ENCODE measurements at places on chromosomes 1 and 21.

- DNase-seq, result no peak
- H3K27ac ChIP-seq, result no peak overlapping the region
- peaks cover 9% of the 10 kb centered on the region for H3K27me3 ChIP-seq
- no peak overlapping the region for H3K4me3 ChIP-seq
Observed at GRCh38 chr1:112767646-112768045, 52.5 kb upstream of the PPM1J start.

- H3K27ac ChIP-seq, result no peak overlapping the region
- H3K4me1 ChIP-seq, result no peaks in the 10 kb centered on the region
- no peak overlapping the region for H3K4me3 ChIP-seq
Observed at GRCh38 chr1:24652382-24652781, 9.3 kb downstream of the SRRM1 start.

GRCh38 chr1:208217781-208218180 is 26.4 kb downstream of the PLXNA2 start:
- H3K27me3 ChIP-seq, result no peaks in the 10 kb centered on the region
- peaks cover 30% of the 10 kb centered on the region for H3K4me1 ChIP-seq
- no peak overlapping the region for H3K4me3 ChIP-seq
- no peak overlapping the region for H3K27ac ChIP-seq
- H3K36me3 ChIP-seq, result no peaks in the 10 kb centered on the region
- DNase-seq, result no peak

DNA sequence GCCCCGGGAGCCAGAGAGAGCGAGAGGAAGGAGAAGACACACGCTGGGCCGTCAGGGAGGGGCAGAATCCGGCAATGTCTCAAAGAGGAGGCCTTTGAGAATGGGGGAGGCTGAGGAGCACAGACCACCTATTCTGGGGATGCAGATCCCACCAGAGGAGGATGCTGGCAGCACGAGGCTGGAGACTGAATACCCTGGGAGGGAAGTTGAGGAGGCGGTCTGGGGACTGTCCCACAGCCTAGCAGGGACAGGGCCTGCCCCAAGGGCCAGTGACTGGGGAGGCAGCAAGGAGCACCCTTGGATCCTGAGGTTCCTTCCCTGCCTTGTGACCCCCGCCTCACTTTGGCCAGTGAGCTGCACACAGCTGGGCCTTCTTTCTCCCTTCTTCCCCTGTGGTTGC is 49.2 kb downstream of the SLC37A1 start:
- H3K27ac ChIP-seq, result no peak overlapping the region
- no peaks in the 10 kb centered on the region for H3K27me3 ChIP-seq
- no peaks in the 10 kb centered on the region for H3K4me1 ChIP-seq
- no peaks in the 10 kb centered on the region for H3K36me3 ChIP-seq

DNA sequence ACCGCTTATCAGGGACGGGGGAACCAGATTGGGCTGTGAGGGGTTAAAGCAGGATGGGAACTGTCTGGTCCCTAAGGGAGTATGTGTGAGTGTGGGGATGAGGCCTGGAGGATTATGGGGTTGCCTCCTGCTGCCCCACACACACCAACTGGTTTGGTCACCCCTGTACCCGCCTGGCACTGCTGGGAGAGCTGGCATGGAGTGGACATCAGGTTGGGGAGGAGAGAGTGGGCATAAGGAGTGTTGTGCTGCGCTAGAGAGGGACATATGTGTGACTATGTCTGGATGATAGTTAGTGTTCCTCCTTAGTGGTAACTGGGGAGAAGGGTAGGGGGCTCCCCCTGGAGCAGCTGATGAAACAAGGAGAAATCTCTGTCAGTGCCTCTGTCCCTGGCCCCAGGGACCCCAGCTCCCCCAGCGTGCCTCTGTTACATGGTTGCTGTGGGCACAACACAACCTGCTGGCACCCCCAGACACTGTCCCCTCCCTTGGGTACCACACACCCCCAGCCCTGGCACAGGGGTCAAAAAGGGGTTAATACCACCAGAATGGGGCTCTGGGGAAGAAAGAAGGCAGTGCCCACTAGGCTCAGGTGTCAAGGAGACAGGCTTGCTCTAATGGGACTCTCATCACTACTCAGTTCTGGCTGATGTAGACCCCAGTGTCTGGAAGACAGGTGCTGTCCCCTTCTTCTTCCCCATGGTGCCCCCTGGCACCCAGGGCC is 1.9 kb downstream of the ZBTB7B start:
- peak overlapping the region; percentile 58 for H3K27ac ChIP-seq
- H3K27me3 ChIP-seq, result no peaks in the 10 kb centered on the region
- H3K4me1 ChIP-seq, result peaks cover 34% of the 10 kb centered on the region
- DNase-seq, result peak; percentile 59

DNA sequence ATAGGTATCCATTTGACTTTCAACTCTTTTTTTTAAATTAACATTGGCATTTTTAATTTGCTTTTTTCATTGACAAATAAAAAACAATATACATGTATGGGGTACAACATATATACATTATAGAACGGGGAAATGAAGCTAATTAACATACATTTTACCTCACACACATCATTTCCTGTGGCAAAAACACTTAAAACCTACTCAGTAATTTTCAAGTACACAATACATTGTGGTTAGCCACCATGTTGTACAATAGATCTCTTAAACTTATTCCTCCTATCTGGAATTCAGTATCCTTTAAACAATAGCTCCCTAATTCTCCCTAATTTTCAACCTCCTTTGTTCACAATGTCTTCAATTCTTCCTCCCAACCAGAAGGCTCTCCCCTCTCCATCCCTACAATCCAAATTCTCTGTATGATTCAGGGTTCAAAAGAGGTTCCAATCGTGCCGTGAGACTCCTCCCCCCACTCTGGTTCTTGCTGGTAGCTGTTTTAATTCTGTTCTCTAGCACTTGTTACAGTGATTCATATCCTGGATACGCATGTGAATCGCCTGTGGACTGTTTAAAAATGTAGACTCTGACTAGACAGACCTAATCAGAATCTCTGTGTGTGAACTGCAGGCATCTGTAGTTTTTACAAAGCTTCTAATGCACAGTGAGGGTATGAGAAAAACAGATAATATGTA is 87.6 kb upstream of the DUSP10 start:
- no peak overlapping the region for H3K4me3 ChIP-seq
- H3K36me3 ChIP-seq, result no peaks in the 10 kb centered on the region
- H3K27me3 ChIP-seq, result no peaks in the 10 kb centered on the region
- H3K27ac ChIP-seq, result peak overlapping the region; percentile 90
- peaks cover 25% of the 10 kb centered on the region for H3K4me1 ChIP-seq
- peak; percentile 92 for DNase-seq

GRCh38 chr1:172699111-172699510 is 40.2 kb downstream of the FASLG start:
- H3K36me3 ChIP-seq, result no peaks in the 10 kb centered on the region
- DNase-seq, result no peak
- H3K27ac ChIP-seq, result no peak overlapping the region
- no peaks in the 10 kb centered on the region for H3K27me3 ChIP-seq

DNA sequence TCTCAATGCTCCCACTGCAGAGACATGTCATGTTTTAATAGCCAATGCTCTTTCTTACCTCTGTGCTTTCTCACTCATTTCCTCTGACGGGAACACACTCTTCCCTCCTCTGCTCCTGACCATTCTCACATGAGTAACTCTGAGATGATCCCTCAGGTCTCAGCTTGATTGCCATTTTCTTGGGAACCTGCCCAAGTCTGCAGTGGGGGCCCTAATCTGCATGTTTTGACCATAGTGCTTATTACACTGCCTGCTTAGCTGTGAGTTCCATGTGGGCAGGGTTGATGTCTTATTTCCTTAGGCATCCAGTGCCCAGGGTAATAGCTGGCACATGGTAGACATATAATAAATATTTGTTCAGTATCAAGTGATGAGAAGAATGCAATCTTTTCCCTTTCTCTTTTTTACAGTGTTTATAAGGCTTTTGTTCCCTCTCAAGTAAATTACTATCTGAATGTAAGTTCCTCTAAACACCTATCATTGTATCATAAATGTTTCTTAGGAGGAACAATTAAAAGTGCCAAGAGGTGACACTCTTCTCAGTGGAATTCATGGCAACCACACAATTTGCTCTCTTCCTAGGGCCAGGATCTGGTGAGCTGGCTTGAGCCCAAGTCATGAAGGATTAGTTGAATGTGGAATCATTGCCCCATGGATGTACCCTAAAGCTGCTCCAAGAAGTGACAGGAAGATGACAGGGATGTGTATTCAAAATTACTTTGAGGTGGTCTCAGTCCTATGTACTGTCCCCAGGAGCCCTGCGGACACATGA is 485.4 kb upstream of the USP24 start:
- peak overlapping the region; percentile 65 for H3K27ac ChIP-seq
- DNase-seq, result peak; percentile 45
- no peaks in the 10 kb centered on the region for H3K27me3 ChIP-seq
- peaks cover 34% of the 10 kb centered on the region for H3K4me1 ChIP-seq
- no peak overlapping the region for H3K4me3 ChIP-seq

DNA sequence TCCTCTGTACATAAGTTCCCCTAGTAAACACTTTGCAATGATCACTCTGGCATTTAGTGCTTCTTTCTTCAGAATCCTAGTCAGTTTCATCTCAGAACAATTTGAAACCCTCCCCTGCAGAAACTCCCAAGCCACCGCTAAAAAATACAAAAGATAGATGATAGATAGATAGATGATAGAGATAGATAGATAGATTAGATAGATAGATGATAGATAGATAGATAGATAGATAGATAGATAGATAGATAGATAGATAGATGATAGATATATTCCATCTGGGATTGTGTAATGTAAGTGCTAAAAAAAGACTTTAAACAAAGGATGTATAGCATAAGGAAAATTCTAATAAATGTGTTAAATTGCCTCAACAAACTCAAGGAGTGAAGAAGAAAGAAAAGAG is 212.6 kb upstream of the POGK start:
- H3K27ac ChIP-seq, result no peak overlapping the region
- H3K36me3 ChIP-seq, result no peaks in the 10 kb centered on the region
- H3K4me1 ChIP-seq, result no peaks in the 10 kb centered on the region
- no peak overlapping the region for H3K4me3 ChIP-seq

GRCh38 chr1:174742805-174743653 is 256.7 kb upstream of the CACYBP start:
- H3K27ac ChIP-seq, result no peak overlapping the region
- no peaks in the 10 kb centered on the region for H3K36me3 ChIP-seq
- no peak for DNase-seq
- H3K4me1 ChIP-seq, result peaks cover 5% of the 10 kb centered on the region
- no peak overlapping the region for H3K4me3 ChIP-seq

- H3K4me3 ChIP-seq, result no peak overlapping the region
- H3K36me3 ChIP-seq, result no peaks in the 10 kb centered on the region
- no peak for DNase-seq
- H3K27ac ChIP-seq, result no peak overlapping the region
Observed at GRCh38 chr1:245453541-245453940, 298.8 kb downstream of the KIF26B start.

- peak overlapping the region; percentile 83 for H3K27ac ChIP-seq
- H3K27me3 ChIP-seq, result no peaks in the 10 kb centered on the region
- peak; percentile 84 for DNase-seq
- H3K4me3 ChIP-seq, result no peak overlapping the region
- H3K4me1 ChIP-seq, result peaks cover 50% of the 10 kb centered on the region
Observed at GRCh38 chr1:20601129-20601825, 12.4 kb downstream of the CDA start.

GRCh38 chr21:33015756-33016155 is 10.0 kb upstream of the OLIG2 start:
- no peak for DNase-seq
- no peaks in the 10 kb centered on the region for H3K36me3 ChIP-seq
- H3K27me3 ChIP-seq, result peaks cover 45% of the 10 kb centered on the region
- H3K4me1 ChIP-seq, result no peaks in the 10 kb centered on the region

- H3K4me1 ChIP-seq, result no peaks in the 10 kb centered on the region
- no peak for DNase-seq
- H3K27me3 ChIP-seq, result no peaks in the 10 kb centered on the region
- no peak overlapping the region for H3K4me3 ChIP-seq
Observed at GRCh38 chr1:81032374-81032773, 768.4 kb upstream of the ADGRL2 start.

- H3K27ac ChIP-seq, result no peak overlapping the region
- H3K36me3 ChIP-seq, result no peaks in the 10 kb centered on the region
- H3K27me3 ChIP-seq, result no peaks in the 10 kb centered on the region
- DNase-seq, result no peak
- no peak overlapping the region for H3K4me3 ChIP-seq
Observed at GRCh38 chr1:18580691-18581419, 49.8 kb upstream of the PAX7 start.

DNA sequence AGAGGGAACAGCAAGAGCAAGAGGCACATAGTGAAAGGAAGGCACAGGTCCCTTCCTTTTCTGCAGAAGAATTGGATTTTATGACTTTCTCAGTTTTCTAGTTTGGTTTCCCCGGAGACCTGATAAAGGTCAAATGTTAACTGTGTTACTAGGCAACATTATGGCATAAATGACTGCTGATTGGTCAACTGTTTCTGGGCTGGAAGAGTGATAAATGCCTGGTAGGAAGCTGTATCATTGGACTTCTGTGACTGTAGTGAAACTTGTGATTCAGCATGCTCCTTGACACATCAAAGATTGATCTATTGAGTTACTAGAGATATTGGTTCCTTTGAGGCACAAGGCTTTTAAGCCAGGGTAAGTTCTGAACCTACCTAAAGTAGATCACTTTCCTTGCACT is 55.7 kb downstream of the LRRC8C start:
- H3K27me3 ChIP-seq, result no peaks in the 10 kb centered on the region
- no peak overlapping the region for H3K27ac ChIP-seq
- H3K36me3 ChIP-seq, result no peaks in the 10 kb centered on the region

GRCh38 chr1:22709227-22709626 is 1.4 kb upstream of the EPHB2 start:
- H3K4me3 ChIP-seq, result no peak overlapping the region
- no peaks in the 10 kb centered on the region for H3K36me3 ChIP-seq
- H3K27ac ChIP-seq, result no peak overlapping the region

- no peaks in the 10 kb centered on the region for H3K4me1 ChIP-seq
- no peaks in the 10 kb centered on the region for H3K36me3 ChIP-seq
- H3K27ac ChIP-seq, result no peak overlapping the region
- DNase-seq, result peak; percentile 11
Observed at GRCh38 chr1:217747156-217747769, 116.1 kb downstream of the SPATA17 start.

GRCh38 chr1:45677751-45678245 is 8.5 kb downstream of the GPBP1L1 start:
- H3K27me3 ChIP-seq, result no peaks in the 10 kb centered on the region
- peaks cover 29% of the 10 kb centered on the region for H3K4me1 ChIP-seq
- no peak overlapping the region for H3K27ac ChIP-seq

- H3K4me3 ChIP-seq, result no peak overlapping the region
- no peak overlapping the region for H3K27ac ChIP-seq
- no peaks in the 10 kb centered on the region for H3K27me3 ChIP-seq
- no peaks in the 10 kb centered on the region for H3K4me1 ChIP-seq
- no peak for DNase-seq
Observed at GRCh38 chr1:114737314-114737849, 20.4 kb downstream of the CSDE1 start.
